ENCODE measurements at places on chromosomes 7 and 10. TPM values are rescaled to one million over a fixed set of nuclear protein-coding genes. Genes with fewer than 3 reads are reported as not detected.

Gene CARD11
- 127 TPM for total RNA-seq

Gene LRRC18
- total RNA-seq: not detected

Gene PON3
- not detected for total RNA-seq

Gene EVX1
- not detected for total RNA-seq

DNA sequence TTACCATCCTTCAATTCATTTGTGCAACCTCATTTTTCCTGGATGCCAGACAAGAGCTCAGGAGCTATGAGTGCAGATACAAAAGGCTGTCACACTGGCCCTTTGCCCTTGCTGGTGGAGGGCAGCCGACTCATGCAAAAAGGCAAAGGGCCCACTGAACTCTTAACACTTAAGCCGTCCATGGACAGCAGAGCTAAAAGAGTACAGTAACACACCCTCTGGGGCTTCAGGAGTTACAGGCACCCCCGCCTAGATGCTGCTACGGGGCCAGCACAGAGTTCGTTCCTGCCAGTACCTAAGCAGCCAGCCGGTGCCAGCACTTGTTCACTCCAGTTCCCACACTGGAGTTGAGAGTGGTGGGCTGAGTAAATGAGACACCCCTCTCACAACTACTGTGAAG, 69.9 kb upstream of the MRLN start:
- peaks cover 5% of the 10 kb centered on the region for H3K4me1 ChIP-seq
- no peaks in the 10 kb centered on the region for H3K36me3 ChIP-seq
- no peak overlapping the region for H3K27ac ChIP-seq
- no peak overlapping the region for H3K4me3 ChIP-seq
- H3K27me3 ChIP-seq: no peaks in the 10 kb centered on the region

DNA sequence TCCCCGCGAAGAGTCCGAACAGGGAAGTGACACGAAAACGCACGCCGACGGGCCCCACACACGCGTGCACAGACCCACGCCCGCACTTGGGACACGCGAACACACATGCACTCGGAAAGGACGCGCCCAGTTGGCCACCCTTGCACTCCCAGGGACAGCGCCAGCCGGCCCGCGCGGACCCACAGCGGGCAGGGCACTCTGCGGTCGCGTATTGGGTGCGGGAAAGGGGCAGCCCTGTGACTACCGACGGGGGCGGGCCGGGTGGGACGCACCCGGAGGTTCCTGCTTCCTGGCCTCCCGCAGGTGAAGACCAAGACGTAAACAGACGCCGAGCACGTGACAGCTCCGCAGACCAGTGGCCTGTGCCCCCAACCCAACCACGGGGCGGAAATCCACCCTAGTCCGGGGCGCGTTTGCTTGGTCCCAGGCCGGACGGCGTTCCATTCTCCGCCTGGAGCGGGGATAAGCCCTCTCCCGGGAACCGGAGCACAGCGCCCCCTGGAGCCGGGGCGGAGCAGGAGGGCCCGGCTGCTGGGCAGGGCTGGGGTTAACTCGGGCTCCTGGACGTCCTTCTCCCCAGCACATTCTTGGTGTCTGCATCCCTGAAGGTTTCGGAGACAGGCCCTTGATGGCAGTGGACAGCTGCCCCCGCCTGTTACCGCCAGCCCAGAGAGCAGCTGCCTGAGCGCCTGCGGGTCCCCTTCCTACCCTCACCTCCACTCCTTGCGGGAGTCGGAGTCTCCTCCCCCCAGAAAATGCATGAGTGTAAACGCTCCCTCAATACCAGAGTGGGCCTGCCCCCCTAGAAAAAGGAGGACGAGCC, 2.0 kb upstream of the LZTS2 start:
- DNase-seq: peak; percentile 63
- peaks cover 22% of the 10 kb centered on the region for H3K4me1 ChIP-seq
- no peaks in the 10 kb centered on the region for H3K27me3 ChIP-seq
- H3K27ac ChIP-seq: peak overlapping the region; percentile 99

DNA sequence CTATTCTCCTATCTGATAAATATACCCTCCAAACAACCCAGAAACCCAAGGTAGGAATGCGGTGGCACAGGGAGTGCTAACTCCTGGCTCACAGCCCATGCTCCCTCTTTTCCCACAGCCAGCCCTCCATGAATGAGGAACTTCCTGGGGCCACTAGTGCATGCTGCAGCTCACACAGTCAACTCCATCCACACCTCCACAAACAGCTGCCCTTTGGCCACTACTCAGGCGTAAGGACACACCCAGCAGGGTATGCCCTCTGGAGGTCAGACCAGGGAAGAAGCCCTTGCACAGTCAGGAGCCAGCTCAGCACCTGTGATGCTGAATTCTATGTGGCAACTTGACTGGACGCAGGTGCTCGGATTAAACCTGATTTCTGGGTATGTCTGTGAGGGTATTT, 85.2 kb upstream of the PIK3CG start:
- no peak overlapping the region for H3K4me3 ChIP-seq
- H3K27ac ChIP-seq: no peak overlapping the region
- no peak for DNase-seq
- H3K36me3 ChIP-seq: no peaks in the 10 kb centered on the region
- no peaks in the 10 kb centered on the region for H3K27me3 ChIP-seq

GRCh38 chr7:127393368-127394058, 1.0 kb upstream of the ZNF800 start:
- no peak for DNase-seq
- H3K4me3 ChIP-seq: peak overlapping the region; percentile 96
- H3K4me1 ChIP-seq: peaks cover 36% of the 10 kb centered on the region

DNA sequence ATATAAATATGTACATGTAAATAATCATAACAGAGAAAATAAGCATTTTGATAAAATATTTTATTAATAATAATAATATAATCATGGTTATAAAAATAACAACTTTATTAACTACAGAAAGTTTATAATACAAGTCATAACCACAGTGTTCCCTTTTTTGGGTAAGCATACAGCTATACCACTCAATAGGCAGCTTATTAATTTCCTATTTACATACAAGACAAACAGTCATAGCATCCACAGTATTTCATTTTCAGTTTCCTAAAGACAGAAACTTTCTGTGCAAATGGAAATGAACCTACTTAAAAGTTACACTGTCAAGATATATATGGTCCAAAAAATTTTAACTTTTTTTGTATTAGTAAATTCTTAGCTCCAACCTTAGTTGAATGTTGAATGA, 70.9 kb downstream of the HGF start:
- H3K27me3 ChIP-seq: no peaks in the 10 kb centered on the region
- H3K4me1 ChIP-seq: no peaks in the 10 kb centered on the region
- DNase-seq: no peak
- no peaks in the 10 kb centered on the region for H3K36me3 ChIP-seq
- no peak overlapping the region for H3K4me3 ChIP-seq

- DNase-seq: no peak
- no peak overlapping the region for H3K27ac ChIP-seq
- no peaks in the 10 kb centered on the region for H3K36me3 ChIP-seq
Observed at GRCh38 chr10:93591065-93591808, 9.8 kb downstream of the RBP4 start.

DNA sequence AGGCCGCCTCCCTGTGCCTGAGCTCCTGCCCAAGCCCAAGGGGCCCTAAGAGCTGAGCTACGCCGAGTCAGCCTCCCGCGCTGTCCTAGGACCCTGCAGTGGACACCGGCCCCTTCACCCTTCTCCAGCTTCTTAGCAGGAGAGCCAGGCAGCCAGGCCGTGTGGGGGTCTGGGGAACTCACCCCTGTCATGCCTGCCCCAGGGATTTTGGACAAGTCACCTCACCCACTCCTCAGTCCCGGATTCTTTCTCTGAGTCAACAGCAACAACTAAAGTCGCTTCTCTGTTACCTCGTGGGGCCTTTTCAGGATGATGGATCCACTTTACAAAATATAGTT, 79.3 kb downstream of the MKI67 start:
- no peaks in the 10 kb centered on the region for H3K36me3 ChIP-seq
- peak overlapping the region; percentile 82 for H3K27ac ChIP-seq
- H3K27me3 ChIP-seq: no peaks in the 10 kb centered on the region
- peak overlapping the region; percentile 60 for H3K4me3 ChIP-seq
- DNase-seq: no peak

DNA sequence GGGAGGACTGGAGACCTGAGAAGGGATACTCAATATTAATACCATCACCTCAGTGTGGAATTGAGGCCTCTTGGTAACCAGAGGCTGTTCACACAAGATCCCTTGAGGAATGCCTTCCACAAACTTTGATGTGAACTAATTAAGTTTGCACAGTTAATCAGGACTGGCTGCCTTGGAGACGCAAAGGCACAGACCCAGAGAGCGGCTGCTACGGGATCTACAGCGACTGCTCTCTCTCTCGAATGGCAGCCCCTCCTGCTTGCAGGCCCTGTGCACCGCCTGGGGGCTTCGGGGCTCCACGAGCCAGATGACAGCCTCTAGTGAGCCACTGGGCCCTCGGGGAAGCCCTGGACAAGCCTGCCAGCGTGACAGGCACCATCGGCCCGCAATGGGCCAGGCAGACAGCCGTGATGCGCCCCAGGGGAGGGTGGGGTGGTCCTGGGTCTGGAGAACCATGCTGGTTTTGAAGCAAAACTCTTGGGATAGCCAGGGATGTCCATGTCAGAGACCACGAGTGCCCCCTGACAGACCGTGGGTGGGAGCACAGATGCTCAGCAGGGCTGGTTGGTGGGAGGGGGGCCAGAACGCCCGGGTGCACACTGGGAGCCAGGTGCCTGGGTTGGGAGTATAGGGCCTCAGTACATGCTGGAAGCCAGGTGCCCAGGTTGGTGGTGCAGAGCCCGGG, 195.6 kb downstream of the ELFN1 start:
- H3K4me1 ChIP-seq: no peaks in the 10 kb centered on the region
- no peak overlapping the region for H3K27ac ChIP-seq
- H3K4me3 ChIP-seq: no peak overlapping the region
- no peak for DNase-seq
- H3K27me3 ChIP-seq: no peaks in the 10 kb centered on the region

- peaks cover 6% of the 10 kb centered on the region for H3K4me1 ChIP-seq
- no peak overlapping the region for H3K4me3 ChIP-seq
Observed at GRCh38 chr7:128347647-128348097, 4.0 kb upstream of the RBM28 start.

DNA sequence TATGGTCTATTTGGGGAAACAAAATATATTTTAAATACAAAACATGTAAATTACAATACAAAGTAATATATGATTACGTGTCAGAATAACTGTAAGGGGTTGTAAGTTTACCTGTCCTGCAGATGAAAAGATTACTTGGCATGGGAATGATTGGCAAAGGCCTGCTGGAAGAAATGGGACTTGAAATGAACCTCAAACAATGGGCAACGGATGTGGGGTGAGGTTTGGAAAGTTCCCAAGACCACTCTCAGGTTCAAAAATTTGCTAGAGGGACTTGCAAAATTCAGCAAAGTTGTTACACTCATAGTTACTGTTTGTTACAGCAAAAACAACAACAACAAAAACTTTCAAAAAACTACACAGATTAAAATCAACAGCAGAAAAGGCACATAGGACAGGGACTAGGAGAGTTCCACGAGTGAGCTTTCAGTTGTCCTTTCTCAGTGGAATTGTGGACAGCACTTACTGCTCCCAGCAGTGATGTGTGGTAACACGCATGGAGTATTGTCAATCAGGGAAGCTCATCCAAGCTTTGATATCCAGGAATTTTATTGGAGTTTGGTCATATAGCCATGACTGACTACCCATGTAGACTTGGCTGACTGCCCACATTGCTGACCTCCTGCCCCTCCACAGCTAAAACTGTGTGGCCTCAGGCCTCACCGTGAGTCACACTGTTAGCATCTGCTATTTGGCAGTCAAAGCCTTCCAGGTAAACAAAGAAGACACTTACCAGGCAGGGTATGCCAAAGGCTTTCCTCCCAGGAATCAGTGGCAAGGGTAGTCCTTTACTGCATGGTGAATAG, 43.8 kb downstream of the EXOC6 start:
- no peaks in the 10 kb centered on the region for H3K27me3 ChIP-seq
- no peak for DNase-seq
- no peak overlapping the region for H3K4me3 ChIP-seq
- no peak overlapping the region for H3K27ac ChIP-seq
- no peaks in the 10 kb centered on the region for H3K4me1 ChIP-seq
- no peaks in the 10 kb centered on the region for H3K36me3 ChIP-seq
